ENCODE measurements at places on chromosomes 4 and X.

- DNase-seq, result no peak
Measured at GRCh38 chrX:121356139-121356849, 308.9 kb downstream of the GLUD2 start.

- DNase-seq, result no peak
Measured at GRCh38 chr4:170307182-170307581, 217.4 kb upstream of the AADAT start.

GRCh38 chrX:17027931-17028330, 81.5 kb downstream of the REPS2 start:
- DNase-seq, result no peak

- no peak for DNase-seq
Measured at GRCh38 chr4:1600811-1601532, 83.1 kb downstream of the FAM53A start.

Data from activated T-helper 1 cell treated with anti-CD3 and anti-CD28 coated beads, Interleukin-2, amount 50 U/mL, for 16 hours (primary cell).